ENCODE measurements at places on chromosomes 12 and 14.

- DNase-seq = no peak
Measured at GRCh38 chr12:93059925-93060665, 131.0 kb upstream of the EEA1 start.

DNA sequence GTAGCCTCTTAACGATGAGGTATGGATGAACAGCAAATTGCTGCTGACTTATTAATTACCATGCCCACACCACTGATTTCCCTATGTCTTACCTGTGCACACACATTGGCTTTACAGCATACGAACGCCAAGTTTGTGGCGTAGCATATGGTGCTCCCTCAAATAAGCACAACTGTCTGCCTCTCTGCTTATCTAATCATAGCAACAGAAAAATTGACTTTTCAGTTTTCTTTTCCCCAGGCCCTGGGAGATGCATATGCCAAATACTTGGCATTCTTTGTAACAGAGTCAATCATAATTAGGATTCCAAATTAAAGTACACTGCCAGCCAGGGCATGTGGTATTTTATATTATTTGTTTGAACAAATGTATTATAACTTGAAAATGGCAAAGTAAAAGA is 625.5 kb downstream of the DIO2 start:
- no peak for DNase-seq

DNA sequence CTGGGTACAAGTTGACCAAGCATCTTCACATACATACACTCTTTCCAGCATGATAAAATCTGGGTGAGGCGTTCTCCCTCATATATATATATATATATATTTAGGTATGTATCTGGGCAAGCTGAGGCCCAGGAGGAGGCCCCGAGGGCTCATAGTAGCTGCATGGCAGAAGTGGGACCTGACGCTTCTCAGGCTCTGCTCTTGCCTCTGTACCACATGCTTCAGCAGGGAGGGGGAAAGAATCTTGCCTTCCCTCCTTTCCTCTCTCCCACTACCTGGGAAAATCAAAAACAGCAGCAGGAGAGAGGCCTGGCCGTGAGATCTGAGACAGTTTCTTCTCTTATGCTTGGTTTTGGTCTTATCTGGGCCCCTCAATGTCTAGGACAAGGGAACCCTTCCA is 9.2 kb downstream of the PPP1R1A start:
- DNase-seq = peak; percentile 53

DNA sequence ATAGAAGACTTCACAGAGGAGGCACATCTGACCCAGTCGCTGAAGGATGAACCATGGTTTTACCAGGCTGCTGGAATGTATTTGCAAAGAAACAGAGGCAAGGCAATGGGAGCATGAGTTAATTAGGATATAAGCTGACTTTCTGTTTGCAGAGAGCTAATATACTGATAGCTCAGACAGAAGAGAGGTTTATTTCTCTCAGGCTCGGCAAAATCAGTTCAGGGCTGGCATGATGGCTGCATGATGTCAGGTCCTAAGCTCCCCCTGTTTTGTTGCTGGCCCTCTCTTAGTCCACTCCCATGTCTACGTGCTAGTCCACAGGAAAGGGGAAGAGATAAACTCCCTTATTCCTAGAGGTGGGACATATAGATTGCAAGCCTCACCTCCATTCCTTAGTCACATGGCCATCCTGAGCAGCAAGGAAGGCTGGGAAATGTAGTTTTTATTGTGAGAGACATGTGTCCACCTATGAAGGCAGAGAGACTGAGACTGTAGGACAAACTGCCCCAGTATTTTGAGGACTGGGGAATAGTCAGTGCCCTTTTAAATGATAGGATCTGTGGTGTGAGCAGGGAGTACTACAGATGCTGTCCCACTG is 224.5 kb downstream of the VRK1 start:
- DNase-seq = no peak

DNA sequence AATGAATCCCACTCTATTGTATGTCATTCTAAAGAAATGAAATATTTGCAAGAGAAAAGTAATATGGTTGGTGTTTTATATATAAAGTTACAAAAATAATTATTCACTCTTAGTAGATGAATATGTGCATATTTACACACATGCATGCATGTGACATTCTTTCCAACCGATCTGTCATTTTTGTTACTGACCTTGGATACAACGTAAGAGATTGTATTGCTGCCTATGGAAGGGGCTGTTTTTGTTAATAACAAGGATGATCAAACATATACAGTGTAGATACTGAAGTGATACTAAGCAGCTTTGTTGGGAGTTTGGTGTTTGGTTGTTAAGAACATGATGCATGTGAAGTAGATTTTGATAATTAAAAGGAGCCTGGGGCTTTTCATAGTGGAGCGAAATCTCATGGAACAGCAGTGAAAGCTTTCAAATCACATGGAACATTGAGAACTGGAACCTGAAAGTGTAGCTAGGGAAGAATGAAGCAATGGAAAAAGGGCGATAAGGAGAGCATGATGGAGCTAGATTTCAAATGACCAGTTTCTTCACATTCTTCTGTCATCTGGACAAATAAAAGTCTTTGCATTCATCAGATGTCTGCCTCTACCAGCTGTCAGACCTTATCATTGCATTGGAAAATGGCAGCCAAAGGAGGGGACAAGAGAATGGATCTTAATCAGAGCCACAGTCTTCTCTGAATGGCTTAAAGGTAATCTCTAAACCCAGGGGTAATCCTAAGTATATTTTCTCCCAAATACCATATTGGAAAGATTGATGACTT is 10.0 kb downstream of the BORCS5 start:
- DNase-seq = no peak

GRCh38 chr12:68499616-68500015 is 111.1 kb upstream of the RAP1B start:
- DNase-seq = no peak

- no peak for DNase-seq
Measured at GRCh38 chr12:55788546-55788945, 29.0 kb downstream of the SARNP start.

GRCh38 chr12:85821759-85822158 is 14.4 kb downstream of the RASSF9 start:
- DNase-seq = no peak

DNA sequence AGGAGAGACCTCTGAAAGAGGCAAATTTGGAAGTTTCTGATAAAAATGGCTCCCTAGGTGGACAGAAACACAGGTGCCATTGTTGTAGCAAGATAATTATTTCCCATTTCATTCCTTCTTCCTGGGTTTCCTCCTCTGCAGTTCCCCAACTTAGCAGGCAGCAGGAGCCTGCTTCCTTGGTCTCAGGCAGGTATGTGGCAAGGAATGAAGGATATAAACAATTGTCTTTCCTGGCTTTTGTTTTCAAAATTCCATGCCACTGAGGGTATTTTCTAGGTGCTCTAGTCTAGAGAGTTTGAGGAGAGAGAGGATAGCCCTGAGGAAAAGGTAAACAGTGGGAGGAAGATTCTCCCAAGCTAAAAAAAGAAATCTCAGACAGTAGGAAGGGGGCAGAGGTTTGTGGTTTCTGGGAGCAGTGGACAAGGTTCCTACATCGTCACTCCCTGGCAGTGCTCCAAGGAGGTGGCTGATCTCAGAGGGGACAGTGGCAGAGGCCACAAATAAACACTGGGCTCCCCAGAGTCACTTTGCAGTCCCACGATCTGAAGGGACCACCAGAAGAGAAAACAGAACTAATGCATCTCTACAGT is 82.6 kb upstream of the IGF1 start:
- no peak for DNase-seq

GRCh38 chr12:68374307-68374982 is 42.3 kb upstream of the MDM1 start:
- DNase-seq = no peak

GRCh38 chr12:68638721-68639395 is 28.2 kb downstream of the RAP1B start:
- DNase-seq = no peak

- DNase-seq = no peak
Measured at GRCh38 chr12:131352296-131352900, 358.5 kb upstream of the SFSWAP start.

DNA sequence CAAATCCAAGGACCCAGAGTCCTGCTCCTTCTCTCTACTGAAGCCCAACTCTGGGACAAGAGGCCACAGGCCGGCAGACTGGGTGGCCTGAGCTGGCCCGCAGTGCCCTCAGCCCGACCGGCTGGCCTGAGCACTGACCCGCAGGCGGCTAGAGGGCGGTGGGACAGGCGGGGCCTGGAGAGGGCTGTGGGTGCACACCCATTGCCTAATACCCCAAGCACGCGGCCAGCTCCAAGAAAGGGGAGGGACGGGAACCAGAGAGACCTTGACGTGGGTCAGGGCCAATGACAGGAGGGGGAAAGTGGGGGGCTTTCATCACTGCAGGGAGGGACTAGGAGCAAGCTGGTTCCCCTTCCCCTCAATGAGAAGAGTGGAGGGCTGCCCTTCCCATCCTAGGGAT is 2.0 kb upstream of the WNT10B start:
- DNase-seq = no peak

GRCh38 chr12:6341417-6342139 is at the start of gene TNFRSF1A:
Gene TNFRSF1A (minus strand): TSS chr12:6342076. CDS start chr12:6341814, 262 bp downstream.
- no peak for DNase-seq

- DNase-seq = no peak
Measured at GRCh38 chr12:66453120-66453519, 150.8 kb downstream of the HELB start.

GRCh38 chr12:95318071-95318545 is 100.5 kb downstream of the VEZT start:
- no peak for DNase-seq

- DNase-seq = no peak
Measured at GRCh38 chr14:101058571-101058970, 155.0 kb upstream of the RTL1 start.

DNA sequence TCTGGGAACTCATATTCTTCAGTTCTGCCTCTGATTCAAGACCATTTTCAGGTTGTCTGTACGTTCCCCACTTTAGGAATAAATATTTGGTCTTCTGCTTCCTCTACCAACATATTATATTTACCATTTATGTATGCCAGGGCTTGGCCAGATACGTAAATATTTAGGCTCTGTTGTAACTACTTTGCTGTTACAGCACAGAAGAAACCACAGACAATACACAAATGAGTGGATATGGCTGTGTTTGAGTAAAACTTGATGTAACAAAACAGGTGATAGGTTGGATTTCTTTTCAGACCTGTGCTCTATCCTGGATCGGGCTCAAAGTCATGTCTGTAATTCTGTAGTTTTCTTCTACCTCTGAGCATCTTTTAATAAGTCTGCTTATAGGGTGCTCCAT is 37.5 kb downstream of the RAP1B start:
- DNase-seq = no peak

GRCh38 chr12:57905812-57906475 is 35.4 kb upstream of the ATP23 start:
- no peak for DNase-seq

DNA sequence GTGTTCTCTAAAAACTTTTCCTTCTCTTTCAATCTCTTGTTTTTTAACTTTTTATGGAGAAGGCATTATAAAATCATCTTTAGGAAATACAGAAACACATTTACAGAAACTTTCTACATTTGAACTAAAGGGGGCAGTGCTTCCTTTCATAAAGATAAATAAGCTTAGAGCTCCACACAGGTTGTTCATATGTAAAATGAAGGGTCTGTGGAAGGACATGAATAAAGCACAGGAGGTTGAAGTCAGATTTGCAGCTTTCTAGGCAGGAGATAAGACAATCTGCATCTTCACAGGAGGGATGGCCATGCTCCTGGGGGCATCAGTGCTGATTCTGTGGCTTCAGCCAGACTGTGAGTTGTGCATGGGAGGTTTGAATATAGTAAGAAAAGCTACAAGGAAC is 426.0 kb downstream of the DAD1 start:
- no peak for DNase-seq

DNA sequence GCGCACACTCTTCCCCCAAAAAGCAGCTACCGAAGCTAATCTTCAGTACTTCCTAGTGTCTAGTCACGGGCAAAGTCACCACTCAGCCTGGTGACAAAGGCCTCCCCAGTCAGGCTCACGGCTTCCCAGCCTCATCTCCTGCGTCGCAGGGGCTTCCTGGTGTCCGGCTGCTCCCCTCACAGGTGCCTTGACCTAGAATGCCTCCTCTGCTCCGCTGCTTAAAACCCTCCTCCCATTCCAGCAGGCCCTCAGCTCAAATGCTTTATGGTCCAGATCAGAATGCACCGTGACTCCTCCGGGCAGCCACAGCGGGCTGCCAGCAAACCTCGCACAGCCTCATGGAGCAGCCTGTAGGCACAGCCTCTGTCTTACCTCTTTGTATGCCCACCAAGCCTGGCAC is 53.1 kb downstream of the PRIMA1 start:
- DNase-seq = no peak

GRCh38 chr12:3266638-3267037 is 189.5 kb downstream of the TSPAN9 start:
- DNase-seq = no peak

- no peak for DNase-seq
Measured at GRCh38 chr12:124763594-124763979, 100.1 kb downstream of the SCARB1 start.
